ENCODE measurements at places on chromosomes 3 and 15.

- DNase-seq: peak; percentile 99
Observed at GRCh38 chr3:27166888-27167287, 202.3 kb downstream of the NEK10 start.

GRCh38 chr3:172370419-172370818, 77.8 kb downstream of the GHSR start:
- no peak for DNase-seq

DNA sequence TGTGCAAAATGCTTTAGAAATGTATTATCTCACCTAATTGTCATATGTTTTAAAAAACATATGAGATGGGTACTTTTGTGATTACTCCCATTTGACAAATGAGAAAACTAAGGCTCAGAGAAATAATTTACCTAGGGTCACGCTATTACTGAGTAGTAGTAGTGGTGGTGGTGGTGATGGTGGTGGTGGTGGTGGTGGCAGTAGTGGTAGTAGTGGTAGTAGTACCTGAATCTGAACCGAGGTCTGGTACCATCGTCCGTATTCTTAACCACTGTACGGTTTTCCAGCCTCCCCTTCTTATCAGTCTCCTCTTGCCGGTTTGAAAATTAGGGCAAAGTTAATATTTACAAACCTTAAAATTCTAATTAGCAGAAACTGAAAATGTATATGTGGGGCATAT, 102.4 kb downstream of the KLHL25 start:
- no peak for DNase-seq

DNA sequence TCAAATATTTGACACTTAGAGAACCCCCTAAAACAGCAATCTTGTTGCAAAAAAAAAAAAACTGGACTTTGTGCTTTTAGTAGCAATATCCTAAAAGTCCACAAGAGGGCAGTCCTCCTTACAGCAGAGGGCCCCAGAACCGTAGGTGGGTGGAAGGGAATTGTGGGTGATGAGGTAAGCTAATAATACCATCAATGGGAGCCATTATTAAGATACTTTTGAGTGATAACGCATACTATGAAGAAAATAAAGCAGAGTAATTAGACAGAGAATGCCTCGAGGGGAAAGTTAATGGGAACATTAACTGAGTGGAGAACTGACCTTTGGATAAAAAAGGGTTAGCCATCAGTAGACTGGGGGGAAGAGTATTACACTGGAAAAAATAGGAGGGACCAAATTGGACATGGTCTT, 229.9 kb downstream of the THRB start:
- DNase-seq: peak; percentile 58

DNA sequence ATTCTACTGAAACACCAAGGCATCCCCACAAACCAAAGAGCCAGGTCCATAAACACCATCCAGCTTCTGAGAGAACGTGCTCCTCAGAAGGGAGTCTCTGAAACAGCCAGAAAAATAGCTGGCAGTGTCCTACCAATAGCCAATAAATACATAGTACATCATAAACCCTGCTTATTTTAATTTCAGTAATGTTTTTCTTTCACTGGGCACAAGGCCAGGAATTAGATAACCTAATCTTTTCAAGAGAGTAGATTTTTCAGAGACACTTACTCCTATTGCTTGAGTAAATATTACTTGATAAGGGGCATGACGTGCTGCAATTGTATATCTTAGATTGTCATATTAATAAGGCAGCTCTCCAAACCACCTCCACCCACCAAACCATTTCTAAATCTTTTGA, 22.7 kb downstream of the GADL1 start:
- no peak for DNase-seq
